ENCODE measurements at places on chromosomes 11 and 22.

DNA sequence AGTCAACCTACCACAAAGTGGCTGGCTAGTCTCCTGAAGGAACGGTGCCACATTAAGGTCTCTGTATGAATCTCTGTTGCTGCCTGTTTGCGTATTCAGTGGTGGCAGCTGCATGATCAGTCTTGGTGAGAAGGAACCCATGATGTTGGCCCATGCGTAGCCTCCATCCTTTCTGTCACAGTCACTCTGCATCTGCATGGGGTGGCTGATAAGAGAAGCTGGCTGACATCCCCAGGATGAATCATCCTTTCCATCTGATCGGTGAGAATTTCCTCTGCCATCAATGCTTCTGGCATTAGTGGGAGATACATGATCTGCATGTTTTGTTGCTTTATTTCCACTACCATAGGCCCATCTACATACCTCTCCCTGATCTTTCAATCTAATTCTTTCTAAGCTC, 199.0 kb upstream of the NECTIN1 start:
- DNase-seq = no peak

DNA sequence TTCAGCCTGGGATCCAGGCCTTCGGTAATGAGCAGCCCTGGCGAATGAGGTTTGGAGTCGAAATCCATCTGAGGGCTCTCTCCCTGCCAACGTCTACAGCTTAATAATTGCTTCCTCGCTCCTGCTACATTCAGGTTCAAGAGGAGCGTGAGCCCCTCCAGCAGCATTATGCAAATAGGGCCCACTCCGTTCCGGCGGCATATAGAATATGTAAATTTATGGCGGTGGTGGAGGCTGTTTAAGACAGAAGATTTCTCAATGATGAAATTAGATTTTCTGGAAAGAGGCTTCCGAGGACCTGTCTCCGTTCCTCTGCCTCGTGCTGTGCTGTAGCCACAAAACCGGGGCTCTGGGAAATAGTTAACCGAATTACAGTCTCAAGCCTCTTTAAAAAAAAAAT, 402.8 kb downstream of the MIAT start:
- no peak for DNase-seq

DNA sequence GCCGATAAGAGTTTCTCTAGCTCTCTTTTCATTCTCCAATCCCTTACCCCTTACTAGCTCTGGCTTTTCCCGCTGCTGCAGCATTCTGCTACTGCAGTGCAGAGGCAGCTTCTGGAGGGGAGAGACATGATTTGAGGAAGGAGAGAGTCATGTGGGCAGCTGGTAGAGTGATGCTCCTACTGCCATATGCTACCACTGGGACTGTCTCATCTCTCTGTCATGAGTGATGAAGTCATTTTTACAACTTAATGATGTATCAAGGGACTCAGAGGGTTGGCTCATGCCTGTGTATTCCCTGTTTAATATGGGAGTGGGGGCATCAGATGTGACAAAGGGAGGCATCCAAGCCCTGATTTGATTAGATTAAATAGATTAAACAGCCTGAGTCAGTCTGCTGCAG, 11.3 kb downstream of the SLC17A6 start:
- DNase-seq = no peak

- DNase-seq = no peak
These were observed 9.4 kb downstream of the SIGIRR start for GRCh38 chr11:405323-405953.

DNA sequence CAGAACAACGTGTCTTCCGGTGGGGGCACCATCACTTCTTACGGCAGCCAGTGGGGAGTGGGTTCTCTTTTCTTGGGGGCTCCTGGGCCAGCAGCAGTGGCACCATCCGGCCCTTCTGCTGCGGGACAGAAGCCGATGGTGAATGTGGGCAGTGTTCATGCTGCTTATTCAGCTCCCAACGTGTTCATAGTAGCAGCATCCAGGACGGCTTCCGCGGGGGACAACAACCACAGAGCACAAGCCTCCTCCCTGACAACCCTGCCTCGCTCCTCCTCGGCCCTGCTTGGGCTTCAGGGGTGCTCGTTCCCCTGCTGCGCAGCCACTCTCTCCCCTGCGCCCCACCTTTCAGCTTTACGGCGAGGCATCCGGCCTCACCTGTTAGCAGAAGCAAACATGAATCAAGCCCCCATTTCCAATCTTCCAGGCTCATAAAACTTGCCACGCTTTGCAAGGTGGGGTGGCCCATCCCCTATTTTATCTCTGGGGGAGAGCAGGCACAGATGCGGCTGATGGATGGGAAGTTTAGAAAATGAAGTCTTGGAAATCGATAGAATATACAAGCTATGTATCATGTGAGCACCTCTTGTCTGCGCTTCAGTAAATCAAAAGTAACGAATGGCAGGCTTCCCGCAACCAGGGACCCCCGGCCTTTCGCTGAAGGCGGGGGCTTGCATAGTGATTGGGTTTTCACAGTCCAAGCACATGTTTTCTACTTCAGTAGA, 191.8 kb upstream of the NECTIN1 start:
- DNase-seq = no peak

DNA sequence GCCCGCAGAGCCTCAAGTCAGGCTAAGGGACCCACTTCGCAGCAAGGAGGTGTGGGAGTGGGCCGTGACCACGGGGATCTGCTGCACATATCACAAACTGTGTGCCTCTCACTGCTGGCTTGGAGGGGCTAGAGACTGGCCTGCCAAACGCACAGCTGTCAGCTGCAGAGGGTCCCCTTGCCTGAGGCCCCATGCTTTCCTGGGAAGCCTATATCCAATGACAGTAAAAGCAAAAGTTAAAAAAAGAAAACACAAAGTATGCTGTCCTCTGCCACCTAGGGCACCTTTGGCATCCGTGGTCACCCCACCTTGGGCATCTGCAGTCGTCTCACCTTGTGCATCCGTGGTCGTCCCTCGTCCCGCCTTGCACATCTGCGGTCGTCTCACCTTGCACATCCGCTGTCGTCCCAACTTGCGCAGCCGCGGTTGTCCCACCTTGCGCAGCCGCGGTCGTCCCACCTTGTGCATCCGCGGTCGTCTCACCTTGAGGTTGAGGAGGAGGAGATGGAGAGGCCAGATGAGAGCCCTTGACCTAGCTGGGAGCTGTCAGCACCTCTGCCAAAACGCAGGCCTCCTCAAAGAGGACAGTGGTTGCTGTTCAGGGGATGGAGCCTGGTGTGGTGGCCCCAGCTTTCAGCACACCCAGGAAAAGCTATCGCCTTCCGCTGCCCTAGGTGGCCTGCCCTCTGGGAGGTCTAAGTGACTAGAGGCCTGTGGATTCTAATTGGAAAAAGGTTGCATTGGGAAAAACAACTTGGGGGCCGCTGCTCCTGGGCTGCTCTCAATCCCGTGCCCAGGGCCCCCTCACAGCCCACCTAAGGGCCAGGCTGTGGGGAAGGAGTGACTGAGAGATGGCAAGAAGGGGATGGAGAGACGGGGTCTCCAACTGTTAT, 90.5 kb downstream of the MYEOV start:
- no peak for DNase-seq

GRCh38 chr22:20032407-20032991, 11.6 kb downstream of the TANGO2 start:
- no peak for DNase-seq

GRCh38 chr11:69075421-69076128, 26.8 kb downstream of the TPCN2 start:
- DNase-seq = no peak

DNA sequence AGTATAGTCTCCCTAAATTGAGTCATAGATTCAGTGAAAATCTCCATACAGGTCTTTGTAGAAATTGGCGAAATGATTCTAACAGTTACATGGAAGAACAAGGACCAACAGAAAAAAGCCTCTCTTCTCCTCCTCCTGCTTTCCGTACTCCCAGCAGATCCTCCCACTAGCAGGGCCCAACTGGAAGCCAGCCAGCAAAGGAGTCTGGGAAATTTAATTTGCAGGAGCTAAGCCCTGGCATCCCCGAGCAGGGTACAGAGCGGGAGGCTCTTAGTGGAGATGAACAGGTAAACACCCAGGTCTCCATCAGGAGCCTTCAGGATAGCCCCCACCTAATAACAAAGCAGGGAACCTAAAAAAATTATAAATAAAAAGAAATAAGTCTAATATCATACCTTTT, 1473.8 kb downstream of the TBC1D22A start:
- no peak for DNase-seq

GRCh38 chr11:60988658-60989057, 17.2 kb downstream of the CD6 start:
- no peak for DNase-seq

DNA sequence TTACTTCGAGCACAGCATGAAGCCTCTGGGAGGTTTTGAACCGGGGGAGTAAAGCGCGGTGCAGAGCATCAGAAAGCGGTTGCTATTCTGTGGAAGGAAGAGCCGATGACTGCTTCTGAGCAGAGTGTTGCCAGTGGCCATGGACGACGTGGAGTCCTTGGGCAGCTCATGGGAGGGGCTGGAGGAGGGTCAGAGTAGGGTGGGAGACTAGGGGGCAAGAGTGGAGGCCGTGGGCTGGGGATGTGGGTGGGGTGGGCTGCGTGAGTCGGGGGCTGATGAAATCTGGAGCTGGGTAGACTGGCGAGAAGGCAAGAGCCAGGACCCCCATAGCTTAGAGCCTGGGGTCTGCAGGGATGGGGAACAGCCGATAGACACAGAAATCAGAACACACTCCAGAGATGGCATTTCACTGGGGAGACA, 40.2 kb downstream of the TBC1D22A start:
- no peak for DNase-seq

GRCh38 chr11:123069908-123070821, 8.2 kb upstream of the HSPA8 start:
- DNase-seq = no peak

DNA sequence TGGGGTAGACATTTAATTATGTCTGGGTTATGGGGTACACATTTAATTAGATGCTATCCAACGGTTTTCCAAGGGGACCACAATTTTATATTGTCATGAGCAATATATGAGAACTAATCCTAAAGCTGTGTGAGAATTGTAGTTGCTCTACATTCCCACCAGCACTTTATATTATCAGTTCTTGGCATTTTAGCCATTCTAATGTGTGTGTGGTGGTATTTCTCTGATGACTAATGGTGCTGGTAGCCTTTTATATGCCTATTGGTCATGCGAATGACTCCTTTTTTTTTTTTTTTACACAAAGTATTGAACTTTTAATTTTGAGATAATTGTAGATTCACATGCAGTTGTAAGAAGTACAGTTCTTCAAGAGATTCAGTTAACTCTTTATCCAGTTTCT, 26.2 kb downstream of the TMEM135 start:
- no peak for DNase-seq

DNA sequence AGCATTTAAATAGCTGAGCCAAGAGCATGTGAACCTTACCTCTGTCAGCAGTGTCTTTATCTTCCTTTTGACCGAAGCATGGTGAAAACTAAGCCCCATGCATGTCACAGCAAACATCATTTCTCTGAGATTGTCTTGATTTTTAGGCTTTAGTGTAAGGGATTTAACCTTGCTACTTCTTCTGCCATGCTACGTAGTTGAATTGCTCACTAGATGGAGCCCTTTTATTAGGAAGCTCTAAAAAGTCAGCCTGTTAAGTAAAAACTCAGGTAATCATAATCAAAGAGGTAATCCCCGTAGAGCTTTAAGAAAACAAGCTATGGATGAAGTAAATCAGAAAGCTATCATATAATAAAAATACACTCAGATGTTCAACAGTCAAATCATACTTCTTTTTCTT, 149.5 kb downstream of the PGR start:
- no peak for DNase-seq

GRCh38 chr22:47111626-47112581, 349.5 kb downstream of the TBC1D22A start:
- no peak for DNase-seq

- no peak for DNase-seq
These were observed 5.2 kb downstream of the MLC1 start for GRCh38 chr22:50080077-50080465.

GRCh38 chr11:94926271-94926625, 47.1 kb downstream of the CWC15 start:
- DNase-seq = no peak

DNA sequence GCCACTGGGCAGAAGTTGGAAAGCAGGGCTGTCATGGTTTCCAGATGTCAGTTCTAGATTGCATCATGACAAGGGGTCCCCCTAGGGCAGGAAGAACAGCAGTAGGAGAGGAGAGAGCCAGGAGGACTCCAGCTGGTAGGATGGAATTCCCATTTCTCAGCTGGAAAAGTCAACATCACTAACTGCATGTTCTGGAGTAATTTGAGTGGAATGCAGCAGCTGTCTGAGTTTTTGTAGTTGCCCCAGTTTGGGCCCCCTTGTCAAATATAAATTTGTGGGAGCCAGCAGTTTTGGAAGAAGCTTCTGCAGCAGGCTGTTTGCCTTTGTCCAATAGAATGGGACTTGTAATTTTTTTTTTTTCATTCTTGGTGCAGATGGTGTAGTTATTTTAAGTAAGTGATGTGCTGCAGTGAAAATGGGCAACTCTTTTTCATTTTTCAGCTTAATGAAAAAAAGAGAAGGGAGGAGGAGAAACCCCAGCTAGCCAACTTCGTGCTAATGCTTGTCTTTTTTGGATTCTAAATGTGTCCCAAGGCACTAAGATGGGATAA, 86.9 kb downstream of the LDLRAD3 start:
- no peak for DNase-seq

DNA sequence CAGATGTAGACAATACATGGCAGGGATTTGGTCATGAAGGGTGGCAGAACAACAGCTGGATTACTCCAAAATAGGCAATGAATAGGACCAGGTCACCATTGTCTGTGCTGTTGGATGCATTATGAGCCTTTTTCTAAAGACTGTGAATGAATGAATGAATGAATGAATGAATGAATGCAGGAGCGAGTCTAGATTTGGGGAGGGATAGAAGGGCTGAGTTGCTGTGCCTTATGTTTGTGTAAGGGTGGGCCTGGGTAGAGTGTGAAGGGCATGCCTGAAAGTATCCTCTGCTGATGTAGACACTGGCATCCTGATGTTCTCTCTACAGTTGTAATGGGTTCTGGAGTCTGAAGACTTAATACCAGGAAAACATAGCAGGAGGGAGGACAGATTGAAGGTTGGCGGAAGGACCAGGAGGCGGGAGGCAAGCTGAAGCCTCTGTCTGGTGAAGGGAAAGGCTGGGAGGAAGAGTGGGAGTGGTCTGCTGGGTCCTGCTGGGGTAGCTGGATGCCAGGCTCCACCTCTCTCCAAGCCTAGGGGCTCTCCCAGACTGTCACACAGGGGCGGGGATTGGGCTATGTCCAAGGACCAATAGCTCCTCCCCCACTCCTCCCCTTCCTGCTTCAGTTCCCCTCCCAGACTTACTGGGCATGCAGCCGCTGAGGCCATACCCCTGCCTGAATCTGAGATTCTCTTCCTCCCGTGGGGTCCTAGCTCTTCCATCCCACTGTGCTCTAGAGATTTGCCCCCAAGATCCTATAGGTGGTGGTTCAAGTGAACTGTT, 4.8 kb downstream of the TRIM3 start:
- no peak for DNase-seq

All from stimulated activated CD4-positive, alpha-beta T cell treated with anti-CD3 and anti-CD28 coated beads, Interleukin-12 subunit alpha, Interleukin-12 subunit beta, amount 100 ng/mL, for 48 hours (primary cell).